ENCODE measurements at places on chromosomes 4 and X.
A peak's percentile ranks its signal among the peaks of the same experiment; 100 is the strongest.

DNA sequence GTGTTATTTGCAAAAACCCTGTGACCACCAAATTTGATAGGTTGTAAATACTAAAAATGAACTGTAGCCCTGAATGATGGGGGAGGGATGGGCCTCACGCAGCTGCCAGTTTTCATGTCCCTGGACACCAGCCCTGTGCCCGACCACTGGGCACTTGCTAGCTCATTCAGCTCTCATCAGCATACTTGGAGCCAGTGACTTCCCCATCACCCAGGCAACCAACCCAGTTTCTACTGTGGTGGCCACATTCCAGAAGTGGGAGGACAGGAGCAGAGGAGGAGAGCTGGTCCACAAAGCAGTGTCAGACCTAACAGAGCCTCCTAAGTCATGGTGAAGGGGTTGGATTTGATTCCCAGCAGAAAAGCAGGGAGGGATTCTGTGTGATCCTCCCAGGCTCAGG lies 128.2 kb downstream of the CPEB2 start:
- DNase-seq, result no peak

DNA sequence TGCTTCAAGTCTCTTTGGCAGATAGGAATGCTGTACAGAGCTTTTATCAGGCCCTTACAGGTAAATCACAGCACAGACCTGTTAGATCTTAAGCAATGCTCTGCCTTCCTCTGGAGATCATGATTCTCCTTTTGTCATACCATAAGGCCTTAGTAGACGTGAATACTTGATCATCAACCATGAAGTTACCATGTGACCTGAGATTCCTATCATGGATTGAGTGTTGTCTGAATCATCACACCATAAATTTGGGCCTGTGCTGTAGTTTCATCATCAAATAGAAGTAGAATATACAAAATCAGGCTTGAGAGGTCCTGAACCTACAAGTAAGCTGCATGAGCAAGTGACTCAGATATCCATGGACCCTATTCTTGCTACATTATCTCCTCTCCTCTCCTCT lies 466.8 kb upstream of the INTU start:
- no peak for DNase-seq

- DNase-seq, result no peak
These were observed 35.9 kb upstream of the CXCL8 start for GRCh38 chr4:73704314-73705055.

DNA sequence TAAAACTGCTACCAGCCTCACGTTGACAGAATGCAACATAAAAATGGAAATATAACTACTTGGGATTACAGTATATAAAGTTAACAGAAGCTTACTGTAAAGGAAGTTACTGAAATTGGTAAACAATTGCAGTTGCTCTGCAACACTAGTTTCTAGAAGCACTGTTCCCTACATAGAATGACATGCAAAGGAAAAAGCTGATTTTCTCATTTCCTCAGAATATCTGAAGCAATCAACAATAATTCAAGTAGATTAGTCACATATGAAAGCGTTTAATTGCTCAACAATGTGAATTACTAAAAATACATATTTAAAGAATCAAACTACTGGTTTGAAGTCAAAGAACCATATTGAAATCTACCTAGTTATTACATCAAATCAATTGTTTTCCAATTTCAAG lies 31.8 kb downstream of the PDGFC start:
- DNase-seq, result no peak

DNA sequence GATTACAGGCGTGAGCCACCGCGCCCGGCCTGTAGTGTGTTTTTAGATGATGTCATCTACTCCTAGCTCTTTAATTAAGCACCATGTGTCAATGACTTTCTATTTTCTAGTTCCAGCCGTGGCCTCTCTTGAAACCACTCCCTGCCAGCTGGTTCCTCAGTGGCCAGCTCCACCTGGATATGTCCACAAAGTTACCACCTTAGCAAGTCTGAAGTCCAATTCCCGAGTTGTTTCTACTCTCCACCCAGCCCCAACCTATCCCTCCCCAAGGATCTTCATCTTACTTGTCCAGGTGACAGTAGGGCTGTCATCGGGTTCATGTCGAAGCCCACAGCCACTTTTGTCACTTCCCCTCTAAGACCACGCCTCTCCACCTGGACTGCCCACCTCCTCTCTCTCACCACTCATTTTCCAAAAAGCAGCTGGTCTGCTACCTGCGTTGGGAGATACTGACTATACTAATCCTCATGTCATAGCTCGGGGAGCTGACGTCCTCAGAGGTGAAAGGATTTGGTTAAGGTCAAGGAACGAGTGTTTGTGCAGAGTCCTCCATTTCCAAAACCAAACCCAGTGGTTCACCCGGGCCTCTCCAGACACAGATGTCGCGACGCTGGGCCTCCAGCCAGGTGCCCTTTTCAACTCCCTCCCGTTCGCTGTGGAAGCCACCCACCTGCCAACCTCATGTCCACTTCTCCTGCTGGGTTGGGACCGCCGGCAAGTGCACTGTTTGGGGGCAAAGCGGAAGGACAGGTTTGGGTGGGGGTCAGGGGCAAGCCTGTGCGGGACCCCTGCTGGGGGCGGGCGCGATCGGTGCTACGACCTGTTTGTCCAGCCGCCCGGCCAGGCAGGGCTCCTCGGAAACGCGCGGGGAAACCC lies 704 bp downstream of the FAM3A start:
- DNase-seq, result no peak

- no peak for DNase-seq
These were observed 138.9 kb upstream of the IGFBP7 start for GRCh38 chr4:57249083-57249482.

DNA sequence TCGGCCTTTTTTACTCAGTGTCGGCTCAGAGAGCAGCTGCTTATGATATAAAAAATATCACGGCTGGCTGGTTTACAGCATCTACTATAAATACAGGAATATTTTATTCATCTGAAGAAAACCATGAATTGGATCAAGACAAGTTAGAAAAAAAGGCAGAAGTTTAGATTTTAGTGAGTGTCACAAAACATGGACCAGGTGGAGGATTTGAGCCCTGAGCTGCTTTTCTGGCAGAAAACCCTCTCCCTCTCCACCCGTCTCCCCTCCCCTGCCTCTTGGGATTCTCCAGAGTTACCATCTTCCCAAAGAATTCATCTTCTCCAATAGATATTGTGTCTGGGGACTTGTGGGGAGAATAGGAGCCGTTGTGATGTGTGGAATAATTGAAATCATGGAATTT lies 142.8 kb upstream of the RAI2 start:
- DNase-seq, result no peak

DNA sequence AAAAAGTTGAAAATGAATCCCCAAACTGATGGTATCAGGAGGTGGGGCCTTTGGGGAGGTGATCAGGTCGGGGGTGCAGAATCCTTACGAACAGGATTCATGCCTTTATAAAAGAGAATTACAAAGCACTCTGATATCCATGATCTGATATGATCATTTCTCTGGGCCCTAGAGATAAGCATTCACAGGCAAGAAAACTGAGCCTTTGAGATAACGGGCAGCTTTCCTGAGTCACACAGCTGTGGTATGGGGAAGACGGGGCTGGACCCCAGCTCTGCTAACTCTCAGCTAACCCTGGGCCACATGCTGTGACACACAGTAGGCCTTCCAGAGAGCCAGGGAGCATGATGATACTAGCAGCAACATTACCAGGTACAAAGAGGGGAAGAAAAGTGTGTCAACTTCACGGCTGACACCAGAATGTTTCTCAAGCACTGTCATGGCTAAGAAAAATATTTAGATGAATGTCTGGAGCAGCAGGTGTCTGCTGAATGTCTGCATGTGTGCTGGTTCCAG lies 85.1 kb downstream of the SLC2A9 start:
- no peak for DNase-seq

GRCh38 chr4:88860586-88860985 lies 163.0 kb upstream of the NAP1L5 start:
- DNase-seq, result no peak

GRCh38 chrX:29528281-29528680 lies 687.1 kb upstream of the MAGEB2 start:
- no peak for DNase-seq

- DNase-seq, result no peak
These were observed 54.1 kb upstream of the PRPS1 start for GRCh38 chrX:107574054-107574683.

- DNase-seq, result no peak
These were observed 55.1 kb downstream of the FAM13A start for GRCh38 chr4:89001647-89002445.

DNA sequence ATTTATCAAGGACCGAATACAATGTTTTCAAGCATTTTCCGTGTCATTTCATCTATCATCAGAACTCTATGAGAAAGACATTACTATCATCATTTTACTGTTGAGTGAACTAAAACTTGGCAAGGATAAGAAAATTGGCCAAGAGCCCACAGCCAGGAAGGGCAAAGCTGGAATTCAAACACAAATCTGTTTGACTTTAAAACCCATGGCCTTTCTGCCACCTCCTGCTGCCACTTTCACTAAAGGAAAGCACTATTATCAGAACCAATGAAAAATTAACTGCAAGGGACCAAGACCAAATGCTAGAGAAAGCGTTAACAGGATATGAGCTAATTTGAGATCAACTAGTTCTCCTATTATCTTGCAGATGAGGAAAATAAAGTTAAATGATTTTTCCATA lies 2759.2 kb downstream of the ARAP2 start:
- DNase-seq, result no peak

GRCh38 chr4:38179690-38180377 lies 219.6 kb downstream of the PTTG2 start:
- peak; percentile 65 for DNase-seq

- DNase-seq, result no peak
These were observed 34.7 kb downstream of the FRMPD3 start for GRCh38 chrX:107484002-107484726.

- no peak for DNase-seq
These were observed 230.0 kb upstream of the LNX1 start for GRCh38 chr4:53821179-53821851.

GRCh38 chr4:1033840-1034551 lies 22.6 kb downstream of the FGFRL1 start:
- no peak for DNase-seq
